ENCODE measurements at places on chromosomes 7 and 10.

- no peak for DNase-seq
Observed at GRCh38 chr10:74797550-74797949, 28.9 kb upstream of the KAT6B start.

DNA sequence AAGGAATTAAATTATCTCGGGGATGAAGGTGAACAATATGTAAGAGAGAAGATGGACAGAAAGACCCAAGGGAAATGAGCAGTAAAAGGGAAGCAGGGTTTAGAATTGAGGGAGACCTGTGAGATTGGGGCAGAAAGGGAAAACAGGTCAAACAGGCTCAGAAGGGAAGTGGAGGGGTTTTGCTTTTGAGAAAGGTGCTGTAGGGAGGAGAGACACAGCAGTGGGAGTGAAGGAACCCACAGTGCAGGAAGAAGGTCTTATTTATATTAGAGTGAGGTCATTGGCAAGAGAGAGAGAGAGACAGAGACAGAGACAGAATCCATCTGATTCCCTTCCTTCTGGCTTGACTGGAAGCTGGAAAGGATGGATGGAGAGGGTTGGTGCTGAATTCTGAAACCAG is 3.5 kb upstream of the TCAF1 start:
- DNase-seq, result no peak

DNA sequence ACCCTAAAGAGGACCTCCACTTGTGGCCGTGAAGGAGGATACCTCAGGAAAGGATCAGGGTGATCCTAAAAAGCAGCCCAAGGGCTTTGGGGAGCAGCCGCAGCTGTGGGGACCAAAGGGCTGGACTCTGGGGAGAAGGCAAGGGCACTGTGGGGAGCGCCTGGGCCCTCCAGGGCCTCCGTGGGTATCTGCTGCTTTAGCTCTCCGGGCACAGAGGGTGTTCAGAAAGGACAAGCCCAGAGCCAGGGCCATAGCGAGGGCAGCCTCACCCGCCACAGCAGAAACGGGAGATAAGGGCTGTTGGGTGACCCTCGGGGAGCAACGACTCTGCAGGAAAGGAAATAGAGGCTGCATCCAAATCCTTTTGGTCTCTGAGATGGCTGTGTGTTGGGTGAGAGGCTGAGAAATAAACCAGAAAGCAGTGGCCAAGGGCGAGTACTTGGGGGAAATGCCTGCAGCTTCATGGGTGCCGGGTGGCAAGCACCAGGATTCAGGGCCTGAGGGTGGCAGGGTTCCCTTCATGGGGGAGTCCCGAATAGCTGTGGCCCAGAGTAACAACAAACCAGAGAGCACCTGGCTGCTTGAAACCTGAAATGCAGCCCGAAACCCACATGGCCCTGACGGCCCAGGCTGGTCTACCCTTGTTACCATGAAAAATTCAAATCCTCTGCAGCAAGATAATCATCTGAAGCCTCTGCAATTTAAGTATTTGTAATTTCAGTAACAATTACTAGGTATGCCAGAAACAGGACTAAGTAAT is 95.2 kb downstream of the VIPR2 start:
- no peak for DNase-seq

DNA sequence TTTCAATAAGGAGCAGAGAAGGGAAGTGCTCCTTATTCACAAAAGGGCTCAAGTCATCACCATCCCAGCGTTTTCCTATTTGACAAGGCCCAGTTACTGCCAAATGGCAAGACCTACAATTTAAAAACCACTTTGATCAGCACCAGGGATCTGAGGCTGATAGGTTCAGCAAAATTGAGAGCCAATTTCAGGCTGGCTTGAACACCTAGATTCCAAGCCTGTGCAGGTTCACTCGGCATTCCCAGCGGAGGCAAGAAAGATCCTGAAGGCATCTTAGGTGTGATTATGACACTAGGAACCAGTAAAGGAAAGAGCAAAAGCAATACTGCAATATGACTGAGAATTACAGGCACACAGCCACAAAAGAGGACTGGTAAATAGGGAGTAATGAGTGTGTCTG is 441.4 kb downstream of the CALN1 start:
- no peak for DNase-seq

- DNase-seq, result no peak
Observed at GRCh38 chr7:55345292-55345691, 19.8 kb upstream of the LANCL2 start.

DNA sequence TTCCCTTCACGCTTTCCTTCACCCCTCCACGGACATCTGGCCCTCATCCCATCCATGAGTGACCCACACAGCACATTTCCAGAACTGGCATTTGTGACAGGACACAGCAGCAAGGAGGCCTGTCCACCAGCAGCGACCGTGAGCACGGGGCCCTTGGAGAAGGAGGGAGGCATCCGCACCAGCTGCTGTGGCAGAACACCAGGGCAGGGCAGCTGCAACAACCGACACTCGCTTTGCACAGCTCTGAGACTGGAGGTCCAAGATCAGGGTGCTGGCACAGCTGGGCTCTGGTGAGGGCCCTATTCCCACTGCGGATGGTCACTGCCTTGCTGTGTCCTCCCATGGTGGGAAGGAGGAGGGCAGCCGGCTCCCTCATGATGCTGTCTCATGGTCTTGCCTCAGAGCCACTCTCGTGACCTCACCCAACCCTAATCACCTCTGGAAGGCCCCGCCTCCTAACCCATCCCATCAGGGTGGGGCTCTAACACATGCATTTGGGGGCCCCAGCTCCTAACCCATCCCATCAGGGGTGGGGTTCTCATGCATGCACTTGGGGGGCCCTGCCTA is 36.7 kb downstream of the PTPRN2 start:
- no peak for DNase-seq

DNA sequence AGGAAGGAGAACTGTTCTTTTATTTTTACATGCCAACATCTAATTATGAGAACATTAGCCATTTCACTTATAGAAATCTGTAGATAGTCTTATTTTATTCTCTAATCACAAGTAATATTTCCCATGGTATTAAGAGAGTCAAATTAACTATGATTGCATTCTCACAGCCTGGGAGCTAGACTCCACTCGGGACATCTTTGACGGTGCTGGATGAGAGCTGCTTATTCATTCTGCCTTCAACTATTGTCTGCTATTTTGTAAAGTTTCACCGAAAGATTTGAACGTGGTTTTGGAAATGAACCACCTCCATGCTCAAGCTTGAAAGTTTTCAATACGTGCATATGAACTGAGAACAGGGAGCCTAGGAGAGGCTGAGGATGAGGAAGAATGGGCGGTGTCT is 264.3 kb upstream of the KLF6 start:
- no peak for DNase-seq

DNA sequence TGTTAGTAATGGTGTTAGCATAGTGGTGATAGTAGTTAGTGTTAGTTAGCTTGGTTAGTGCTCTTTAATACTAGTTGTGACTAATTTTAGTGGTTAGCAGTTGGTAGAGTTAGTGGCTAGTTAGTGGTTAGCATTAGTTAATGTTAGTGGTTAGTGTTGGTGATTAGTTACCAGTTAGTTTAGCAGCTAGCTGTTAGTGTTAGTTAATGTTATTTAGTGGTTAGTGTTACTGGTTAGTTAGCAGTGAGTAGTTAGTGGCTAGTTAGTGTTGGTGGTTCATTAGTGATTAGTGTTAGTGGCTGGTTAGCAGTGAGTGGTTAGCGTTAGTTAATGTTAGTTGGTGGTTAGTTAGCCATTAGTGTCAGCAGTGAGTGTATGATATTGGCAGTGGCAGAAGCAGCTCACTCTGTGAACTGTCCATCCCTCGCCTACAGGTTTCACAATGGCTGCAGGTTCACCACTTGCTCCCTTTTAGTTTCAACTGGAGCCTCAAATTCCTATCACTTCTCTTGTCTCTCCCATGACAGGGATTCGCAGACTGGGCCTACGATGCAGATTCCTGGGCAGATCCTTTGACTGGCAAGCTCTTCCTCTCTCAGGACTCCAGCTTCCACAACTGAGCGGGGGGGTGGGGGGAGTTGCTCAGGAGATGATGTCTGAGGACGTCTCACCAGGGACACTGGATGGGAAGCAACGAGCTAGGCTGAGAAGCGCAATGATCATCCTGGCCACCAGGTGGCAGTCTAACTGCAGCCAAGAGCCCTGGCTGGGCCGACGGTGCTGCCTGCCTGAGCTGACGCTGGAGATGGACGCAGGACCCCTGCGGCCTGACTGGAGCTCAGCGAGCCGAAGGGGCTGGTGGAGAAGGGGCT is 19.5 kb downstream of the GHRHR start:
- DNase-seq, result peak; percentile 83

GRCh38 chr10:86651631-86652331 is 2.6 kb upstream of the OPN4 start:
- no peak for DNase-seq

DNA sequence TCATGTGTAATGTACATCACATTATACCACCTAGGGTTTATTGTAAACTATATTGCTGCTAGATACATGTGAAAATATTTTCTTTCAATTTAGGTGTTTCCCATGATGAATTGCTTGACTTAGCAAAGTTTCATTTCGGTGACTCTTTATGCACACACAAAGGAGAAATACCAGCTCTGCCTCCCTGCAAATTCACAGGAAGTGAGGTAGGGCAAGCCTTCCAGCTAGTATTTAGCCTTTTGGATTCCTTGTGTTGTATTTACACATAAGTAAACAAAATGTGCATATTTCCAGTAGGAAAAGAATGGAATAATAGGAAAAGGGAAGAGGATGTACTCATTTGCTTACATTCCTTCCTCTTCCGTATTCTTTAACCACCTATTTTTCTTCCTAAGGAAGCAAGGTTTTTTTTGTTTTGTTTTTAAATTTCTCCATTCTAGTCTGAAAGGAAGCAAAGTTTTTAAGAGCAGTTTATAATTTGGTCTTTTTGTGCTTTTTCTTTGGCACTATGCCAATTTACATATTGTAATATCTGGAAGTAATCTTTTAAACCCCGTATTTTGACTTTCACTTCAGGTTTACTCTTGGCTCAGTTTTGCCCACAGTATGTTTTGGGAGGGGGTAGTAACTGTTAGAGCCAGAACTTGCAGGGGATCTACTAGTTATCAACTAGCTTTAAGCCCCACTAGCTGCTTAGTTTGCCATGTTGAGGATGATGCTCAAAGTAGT is 10.4 kb downstream of the PMPCB start:
- DNase-seq, result no peak

DNA sequence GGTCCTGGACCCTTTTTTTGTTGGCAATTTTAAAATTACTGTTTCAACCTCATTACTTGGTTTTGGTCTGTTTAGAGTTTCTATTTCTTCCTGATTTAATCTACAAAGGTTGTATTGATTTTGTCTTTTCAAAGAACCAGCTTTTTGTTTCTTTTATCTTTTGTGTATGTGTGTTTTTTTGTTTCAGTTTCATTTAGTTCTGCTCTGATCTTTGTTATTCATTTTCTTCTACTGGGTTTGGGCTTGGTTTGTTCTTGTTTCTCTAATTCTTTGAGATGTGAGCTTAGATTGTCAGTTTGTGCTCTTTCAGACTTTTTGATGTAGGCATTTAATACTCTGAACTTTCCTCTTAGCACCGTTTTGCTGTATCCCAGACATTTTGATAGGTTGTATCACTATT is 8.5 kb upstream of the MRPS33 start:
- DNase-seq, result no peak

DNA sequence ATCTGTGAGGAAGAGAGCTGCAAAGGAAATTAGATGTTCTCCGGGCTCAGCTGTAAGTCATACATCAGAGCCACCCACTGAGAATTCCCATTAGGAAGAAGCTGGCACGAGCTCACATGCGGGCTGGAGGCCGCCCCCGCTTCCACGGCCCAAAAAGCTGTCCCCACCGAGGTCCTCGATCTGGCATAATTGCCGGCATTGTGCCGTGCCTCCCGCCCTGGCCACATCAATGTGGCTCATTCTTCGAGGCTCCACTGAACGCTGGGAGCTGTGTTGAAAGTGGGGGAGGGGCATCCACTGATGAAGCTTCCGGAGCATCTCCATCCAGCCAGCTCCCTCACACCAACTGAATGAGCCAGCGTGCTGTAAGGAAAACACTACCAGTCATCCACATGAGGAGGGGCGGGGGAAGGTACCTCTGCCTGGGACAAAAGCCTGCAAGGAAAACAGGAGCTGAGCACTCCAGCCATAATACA is 173.1 kb downstream of the PTPRN2 start:
- DNase-seq, result no peak

GRCh38 chr10:57993302-57993701 is 274.4 kb downstream of the IPMK start:
- DNase-seq, result no peak

DNA sequence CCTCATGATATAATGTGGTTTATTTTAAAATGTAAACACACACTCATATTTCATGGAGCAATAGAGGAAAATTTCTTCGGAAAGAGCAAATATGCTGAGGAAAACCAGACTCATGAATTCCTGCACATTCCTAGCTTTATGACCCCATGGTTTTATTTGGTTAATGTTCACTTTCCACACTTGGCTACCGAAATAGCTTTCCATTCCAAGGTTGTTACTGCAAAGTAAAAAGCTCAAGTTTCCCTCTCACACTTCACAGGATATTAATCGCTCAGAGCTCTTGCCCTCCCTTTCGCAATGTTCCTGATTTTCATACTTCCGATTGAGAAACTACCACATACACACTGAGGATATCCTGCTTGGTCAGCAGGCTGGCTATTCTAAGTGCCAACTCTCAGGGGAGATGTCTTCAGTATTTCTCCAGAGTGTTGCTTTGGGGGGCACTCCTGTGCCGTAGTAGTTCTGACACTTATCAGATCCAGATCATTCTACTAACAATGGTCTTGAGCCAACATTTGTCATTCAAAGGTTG is 77.5 kb upstream of the STEAP1B start:
- DNase-seq, result no peak

GRCh38 chr7:68868978-68869377 is 729.3 kb upstream of the AUTS2 start:
- no peak for DNase-seq

DNA sequence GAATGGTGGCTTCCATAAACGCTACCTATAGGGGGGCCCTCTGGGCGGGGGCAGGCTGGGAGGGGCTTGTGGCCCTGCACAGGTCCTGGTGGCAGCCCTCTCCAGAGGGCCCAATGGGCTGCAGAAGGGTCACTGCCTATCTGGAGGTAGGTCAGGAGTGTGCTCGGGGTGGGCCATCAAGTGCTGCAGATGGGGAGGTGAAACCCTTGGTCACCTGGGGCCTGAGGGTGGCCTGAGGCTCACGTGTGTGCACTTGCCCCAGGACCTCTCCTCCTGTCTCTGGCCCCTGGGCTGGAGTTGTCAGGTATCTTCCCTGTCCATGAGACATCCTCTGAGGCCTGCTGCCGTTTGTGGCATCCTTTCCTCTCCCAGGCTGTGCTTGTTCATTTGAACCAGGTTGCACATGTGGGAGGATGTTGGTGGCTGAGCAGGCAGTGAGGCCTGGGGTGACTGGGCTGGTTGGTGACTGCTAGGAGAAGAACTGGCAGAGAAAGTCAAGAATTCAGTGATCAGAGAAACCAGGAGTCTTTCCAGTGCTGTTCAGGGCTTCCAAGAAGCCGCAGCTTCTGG is 21.1 kb upstream of the SH2D4B start:
- no peak for DNase-seq

GRCh38 chr10:33334153-33334804 is at the start of gene NRP1:
Gene NRP1 (minus strand): TSS chr10:33334667. CDS start chr10:33334382, 285 bp downstream.
- peak; percentile 39 for DNase-seq

GRCh38 chr7:21587139-21587784 is 44.4 kb downstream of the DNAH11 start:
- DNase-seq, result no peak

GRCh38 chr7:102096012-102096332 is 190.7 kb upstream of the SH2B2 start:
- DNase-seq, result no peak

All from stimulated activated CD4-positive, alpha-beta T cell treated with anti-CD3 and anti-CD28 coated beads, Interleukin-15, amount 100 ng/mL, for 24 hours (primary cell).